ENCODE measurements at places on chromosomes 16 and 17.
A peak's percentile ranks its signal among the peaks of the same experiment; 100 is the strongest.

- no peak for DNase-seq
These were observed 171.4 kb downstream of the SEC14L1 start for GRCh38 chr17:77312061-77312701.

DNA sequence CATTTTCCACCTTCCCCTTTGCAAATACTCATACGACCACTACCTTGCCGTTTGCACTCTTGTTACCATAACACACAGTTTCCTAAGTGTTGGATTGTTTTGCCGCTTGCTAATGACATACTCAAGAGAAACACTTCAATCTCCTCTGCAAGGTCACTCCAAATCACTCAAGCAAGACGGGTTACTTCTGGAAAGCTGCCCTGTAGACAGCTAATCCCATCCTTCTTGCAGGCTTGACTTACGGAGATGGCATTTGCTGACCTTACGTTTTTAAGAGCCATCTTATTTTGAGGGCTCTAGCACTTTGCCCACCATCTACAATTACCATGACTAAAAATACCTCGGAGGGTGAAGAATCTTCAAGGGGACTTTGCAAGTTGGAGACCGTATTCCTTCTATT is 46.2 kb downstream of the MYH3 start:
- DNase-seq: no peak

GRCh38 chr16:67326472-67327309 is at the start of the genes KCTD19 and LRRC36:
Gene KCTD19 (minus strand): TSS chr16:67326741. CDS start chr16:67326707, 34 bp downstream.
Gene LRRC36 (plus strand): TSS chr16:67326815. CDS start chr16:67326863, 48 bp downstream.
- peak; percentile 50 for DNase-seq

- no peak for DNase-seq
These were observed 44.1 kb downstream of the MRC2 start for GRCh38 chr17:62671553-62671952.

DNA sequence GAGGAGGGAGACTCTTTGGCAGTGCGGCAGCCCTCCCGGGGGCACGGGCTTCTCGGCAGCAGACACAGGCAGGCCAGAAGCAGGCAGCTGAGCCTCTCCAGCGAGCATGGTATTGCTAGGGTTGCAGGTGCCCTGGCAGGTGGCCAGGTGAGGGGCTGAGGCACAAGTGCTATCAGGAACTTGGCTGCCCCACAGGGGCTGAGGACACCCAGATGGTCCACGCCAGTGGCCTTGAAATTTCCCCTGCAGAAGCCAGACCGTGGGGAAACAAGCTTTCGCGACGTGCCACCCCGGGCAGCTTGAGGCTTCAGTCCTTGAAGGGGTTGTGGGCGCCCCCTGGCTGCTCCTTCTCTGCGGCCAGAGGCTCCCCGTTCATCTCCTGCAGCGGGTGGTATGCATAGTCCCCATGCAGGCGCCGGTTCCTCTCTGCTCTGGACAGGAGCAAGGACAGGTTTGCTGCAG is 8.5 kb downstream of the NAGPA start:
- no peak for DNase-seq

DNA sequence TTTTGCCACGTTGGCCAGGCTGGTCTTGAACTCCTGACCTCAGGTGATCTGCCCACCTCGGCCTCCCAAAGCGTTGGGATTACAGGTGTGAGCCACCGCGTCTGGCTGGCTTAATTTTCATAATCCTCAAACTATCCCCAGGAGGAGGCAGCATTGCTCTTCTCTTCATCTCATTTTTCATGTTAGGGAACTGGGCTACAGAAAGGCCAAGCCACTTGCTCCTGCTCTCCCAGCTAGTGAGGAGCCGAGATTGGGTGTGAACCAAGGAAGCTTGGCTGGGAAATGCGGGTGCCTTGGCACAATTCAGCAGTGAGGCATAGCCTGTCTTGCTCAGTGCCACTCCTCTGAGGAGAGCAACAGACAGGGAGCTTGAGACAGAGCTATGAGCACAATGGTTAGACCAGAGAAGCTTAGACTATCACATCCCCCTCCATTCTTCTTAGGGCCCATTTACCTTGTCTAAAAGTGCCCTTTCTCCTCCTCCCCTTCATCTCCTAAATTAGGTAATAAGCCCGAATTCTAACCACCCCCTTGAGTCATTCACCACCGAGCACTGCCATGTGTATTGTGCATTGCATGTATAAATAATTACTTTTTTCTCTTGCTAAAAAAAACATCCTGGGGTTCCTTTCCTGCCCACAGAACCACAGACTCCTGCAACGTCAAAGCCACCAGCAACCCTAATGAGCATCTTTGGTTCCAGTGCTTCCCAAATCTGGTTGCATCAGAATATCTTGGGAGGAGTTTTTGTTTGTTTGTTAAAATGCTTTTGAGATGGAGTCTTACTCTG is 20.0 kb upstream of the KIF19 start:
- no peak for DNase-seq

GRCh38 chr16:89711601-89712273 is 9.0 kb downstream of the VPS9D1 start:
- peak; percentile 84 for DNase-seq

- DNase-seq: no peak
These were observed 5.9 kb upstream of the DNAH17 start for GRCh38 chr17:78583091-78583490.

GRCh38 chr16:26464576-26465266 is 602.0 kb upstream of the C16orf82 start:
- DNase-seq: no peak

DNA sequence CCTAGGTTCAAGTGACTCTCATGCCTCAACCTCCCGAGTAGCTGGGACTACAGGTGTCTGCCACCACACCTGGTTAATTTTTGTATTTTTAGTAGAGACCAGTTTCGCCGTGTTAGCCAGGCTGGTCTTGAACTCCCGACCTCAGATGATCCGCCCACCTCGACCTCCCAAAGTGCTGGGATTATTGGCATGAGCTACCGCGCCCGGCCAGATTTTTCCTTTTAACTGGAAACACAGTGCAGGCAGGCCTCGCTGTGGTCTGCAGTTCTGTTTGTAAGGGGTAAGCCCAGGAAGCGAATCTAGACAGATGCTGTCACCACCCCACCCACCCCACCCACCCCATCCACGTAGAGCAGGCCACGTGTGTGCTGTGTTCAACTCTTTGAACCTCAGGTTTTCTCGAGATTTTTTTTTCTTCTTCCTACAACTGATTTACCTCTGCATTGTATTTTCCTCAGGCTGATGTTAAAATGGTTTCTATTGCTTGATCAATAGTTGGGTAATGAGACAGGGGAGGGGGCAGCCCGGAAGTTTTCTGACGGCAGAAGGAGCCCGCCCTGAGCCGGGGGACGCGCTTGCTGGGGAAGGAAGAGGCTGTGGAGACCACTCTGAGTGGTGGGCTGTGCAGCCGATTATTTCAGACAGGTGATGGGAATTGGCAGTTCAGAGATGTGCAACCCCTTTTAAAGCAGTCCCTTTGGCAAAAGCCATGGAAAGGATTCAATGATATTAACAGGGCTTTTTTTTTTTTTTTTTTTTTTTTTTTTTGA is 72.9 kb downstream of the DNAH17 start:
- DNase-seq: no peak

GRCh38 chr16:86865851-86866662 is 287.7 kb downstream of the FOXL1 start:
- DNase-seq: no peak

- DNase-seq: no peak
These were observed 6.0 kb upstream of the GRB2 start for GRCh38 chr17:75411328-75412067.

DNA sequence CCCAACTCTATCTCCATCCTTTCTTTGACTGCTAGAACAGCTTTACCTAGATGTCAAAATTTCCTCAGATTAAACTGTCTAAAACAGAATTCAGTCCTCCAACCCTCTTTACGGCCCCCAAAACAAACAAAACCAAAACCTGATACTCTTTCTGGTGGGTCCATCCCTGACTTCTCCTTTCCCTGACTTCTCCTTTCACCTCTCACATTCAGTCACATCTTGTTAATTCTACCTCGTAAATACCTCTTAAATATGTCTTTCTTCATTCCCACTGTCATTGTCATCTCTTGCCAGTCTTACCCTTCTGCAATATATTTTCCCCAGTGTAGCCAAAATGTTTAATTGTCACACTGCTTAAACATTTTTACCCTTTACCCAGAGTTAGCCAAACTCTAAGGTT is 4.6 kb downstream of the PPM1E start:
- no peak for DNase-seq

GRCh38 chr16:2090481-2090776 is 42.6 kb downstream of the TSC2 start:
- no peak for DNase-seq

DNA sequence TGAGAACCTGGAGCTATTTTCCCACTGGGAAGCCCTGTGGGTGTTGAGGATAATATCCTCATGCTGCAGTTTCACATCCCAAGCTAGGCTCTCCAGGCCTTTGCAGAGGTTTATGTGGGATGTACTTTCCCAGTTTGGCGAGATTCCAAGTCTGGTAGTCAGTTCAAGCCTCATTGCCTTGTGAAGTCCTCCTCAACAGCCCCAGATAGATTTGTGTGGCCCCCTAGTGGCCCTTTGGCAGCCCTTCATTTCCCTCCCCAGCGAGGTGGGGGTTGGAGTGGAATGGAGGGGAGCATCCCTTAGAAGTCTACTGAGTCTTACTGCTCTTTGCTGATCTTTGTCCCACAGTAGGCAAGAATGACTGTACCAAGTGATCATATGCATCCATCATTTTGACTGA is 137.9 kb downstream of the CDH11 start:
- DNase-seq: no peak

DNA sequence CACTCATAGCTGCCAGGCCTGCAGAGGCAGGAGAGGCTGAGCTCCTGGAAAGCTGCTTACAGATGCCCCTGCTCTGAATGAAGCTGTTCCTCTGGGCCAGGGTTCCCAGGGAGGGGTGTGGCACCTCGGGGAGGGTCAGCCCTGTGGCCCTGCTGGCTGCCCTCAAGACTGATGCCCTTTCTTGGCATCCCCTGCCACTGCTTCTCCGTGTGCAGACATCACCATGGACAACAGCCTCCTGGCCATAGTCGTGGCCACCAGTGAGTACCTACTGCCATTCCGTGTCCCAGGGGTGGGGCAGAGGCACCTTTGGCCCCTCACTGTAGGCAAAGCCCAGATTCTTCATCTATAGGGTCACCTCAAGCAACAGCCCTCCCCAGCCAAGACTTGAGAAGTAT is 8.9 kb downstream of the MRPL27 start:
- DNase-seq: no peak

DNA sequence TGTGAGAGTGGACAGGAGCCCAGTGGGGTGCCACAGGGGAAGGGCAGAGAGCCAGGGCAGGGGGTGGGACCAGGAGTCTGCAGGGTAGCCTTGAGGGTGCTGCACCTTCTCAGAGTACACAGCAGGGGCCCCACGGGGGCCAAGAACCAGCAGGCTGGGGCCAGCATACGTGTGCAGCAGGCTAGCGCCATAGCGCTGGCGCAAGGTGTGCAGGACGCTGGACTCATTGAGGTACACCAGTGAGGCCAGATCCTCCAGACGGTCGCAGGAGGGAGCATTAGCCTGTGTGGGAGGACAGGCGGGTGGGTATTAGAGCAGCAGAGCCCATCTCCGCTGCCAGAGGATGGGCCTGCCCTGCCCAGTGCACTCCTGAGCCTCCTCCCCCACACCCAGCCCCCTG is 58.8 kb downstream of the MYO18A start:
- DNase-seq: no peak

GRCh38 chr17:27525836-27526603 is 69.8 kb downstream of the KSR1 start:
- no peak for DNase-seq

DNA sequence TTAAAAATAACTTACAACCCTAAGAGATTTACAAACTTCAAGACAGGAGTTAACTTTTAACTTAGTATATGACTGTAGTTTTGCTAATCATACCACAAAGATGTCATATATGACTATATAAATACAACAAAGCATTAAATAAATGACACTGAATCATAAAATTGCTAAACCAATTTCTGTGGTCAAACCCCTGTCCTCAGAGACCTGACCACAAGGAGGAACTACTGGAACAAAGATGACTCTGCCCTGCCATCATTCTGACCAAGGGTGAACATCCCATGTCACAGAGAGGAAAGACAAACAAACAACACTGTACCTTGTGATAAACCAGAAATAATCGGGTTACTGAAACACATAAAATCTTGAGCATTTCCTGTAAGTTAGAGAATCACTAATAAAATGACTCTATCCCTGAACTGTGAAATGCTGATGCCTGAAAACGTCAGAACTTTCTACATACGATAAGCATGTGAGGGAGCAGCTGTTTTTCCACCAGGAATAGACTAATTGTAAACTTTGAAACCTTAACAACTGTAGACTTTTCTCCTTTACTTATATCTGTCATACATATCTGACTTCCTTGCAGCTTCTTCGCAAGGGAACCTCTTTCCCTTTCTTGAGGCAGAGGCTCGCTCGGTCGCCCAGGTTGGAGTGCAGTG is 47.9 kb downstream of the WDR59 start:
- peak; percentile 14 for DNase-seq

DNA sequence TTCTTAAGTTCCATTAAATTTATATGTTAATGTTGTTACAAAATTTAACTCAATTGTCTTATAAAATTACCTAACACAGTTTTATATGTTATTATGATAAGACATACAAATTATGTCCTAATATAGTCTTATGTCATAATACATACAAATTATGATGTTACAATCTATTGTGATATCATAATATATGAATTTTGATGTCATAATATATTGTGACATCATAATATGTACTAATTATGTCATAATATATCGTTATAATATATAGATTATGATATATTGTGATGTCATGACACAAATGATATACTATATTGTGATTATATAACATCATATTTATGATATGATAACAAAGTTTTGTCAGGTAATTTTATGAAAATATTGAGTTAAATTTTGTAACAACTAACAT is 1789.6 kb downstream of the TP53TG3F start:
- DNase-seq: no peak

GRCh38 chr16:3830625-3831254 is 49.8 kb downstream of the CREBBP start:
- no peak for DNase-seq

GRCh38 chr17:51374209-51374608 is 113.9 kb downstream of the UTP18 start:
- DNase-seq: no peak

- no peak for DNase-seq
These were observed 6.7 kb downstream of the ARHGAP27 start for GRCh38 chr17:45425984-45426413.

- DNase-seq: no peak
These were observed 1.7 kb downstream of the CASKIN2 start for GRCh38 chr17:75513641-75514000.

DNA sequence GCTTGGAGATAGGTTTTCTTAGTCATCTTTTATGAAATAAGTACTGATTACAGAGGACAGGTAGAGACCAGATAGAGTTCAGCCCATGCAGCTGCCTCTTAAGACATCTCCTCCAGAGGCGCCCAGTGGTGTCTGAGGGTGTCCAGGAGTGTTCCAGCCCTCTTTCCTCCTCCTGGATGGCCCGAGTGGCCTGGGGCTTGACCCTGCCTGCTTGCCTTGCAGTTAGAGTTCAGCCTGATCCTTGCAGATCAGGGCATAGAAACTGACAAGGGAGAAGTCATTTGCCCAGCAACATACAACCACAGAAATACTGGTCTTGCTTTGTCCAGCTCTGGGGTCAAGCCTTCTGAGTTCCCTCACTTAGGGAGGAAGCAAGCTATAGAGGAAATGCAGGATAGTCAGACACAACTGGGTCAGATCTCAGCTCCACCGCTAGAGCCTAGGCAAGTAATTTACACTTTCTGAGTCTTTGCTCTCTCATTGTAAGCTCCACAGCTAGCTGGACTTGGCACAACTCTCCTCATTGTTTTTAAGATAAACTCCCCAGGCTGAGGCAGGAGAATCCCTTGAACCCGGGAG is 3.6 kb upstream of the CCL1 start:
- no peak for DNase-seq
